GM04504 (cell line): ENCODE measurements at places on chromosomes 6 and 20.

- no peak for DNase-seq
Measured at GRCh38 chr6:36702656-36703055, 5.0 kb downstream of the RAB44 start.

GRCh38 chr6:136657666-136658065 lies 107.4 kb upstream of the MAP7 start:
- no peak for DNase-seq

DNA sequence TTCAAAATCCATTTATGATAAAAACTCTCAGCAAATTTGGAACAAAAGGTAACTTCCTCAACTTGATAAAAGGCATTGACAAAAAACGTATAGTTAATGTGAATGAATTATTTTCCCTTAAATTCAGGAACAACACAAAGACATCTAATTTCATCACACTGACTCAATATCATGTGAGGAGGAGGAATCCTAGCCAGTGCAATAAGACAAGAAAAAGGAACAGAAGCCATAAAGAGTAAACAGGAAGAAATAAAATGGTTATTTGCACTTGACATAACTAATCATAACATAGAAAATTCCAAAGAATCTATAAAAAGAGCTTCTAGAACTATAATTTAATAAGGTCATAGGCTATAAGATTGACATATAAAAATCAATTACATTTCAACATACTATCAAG lies 31.4 kb downstream of the CHD6 start:
- no peak for DNase-seq

DNA sequence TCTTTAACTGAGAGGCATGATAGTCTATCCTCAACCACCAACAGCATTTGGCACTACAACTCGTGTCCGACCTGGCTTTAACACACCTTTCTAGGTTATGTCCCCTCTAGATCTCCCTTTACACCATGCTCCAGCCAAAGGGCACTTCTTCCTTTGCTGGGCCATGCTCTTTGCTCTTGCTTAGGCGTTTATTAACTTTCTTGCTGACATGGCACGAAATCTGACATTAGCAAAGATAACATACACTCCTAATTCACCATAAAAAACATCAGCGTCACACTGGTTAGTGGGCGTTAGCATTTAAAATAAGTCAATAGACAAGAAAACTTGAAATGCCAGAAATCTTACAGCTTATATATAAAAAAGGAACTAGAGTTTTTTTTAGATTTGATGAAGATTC lies 47.3 kb upstream of the ADGRG6 start:
- no peak for DNase-seq

DNA sequence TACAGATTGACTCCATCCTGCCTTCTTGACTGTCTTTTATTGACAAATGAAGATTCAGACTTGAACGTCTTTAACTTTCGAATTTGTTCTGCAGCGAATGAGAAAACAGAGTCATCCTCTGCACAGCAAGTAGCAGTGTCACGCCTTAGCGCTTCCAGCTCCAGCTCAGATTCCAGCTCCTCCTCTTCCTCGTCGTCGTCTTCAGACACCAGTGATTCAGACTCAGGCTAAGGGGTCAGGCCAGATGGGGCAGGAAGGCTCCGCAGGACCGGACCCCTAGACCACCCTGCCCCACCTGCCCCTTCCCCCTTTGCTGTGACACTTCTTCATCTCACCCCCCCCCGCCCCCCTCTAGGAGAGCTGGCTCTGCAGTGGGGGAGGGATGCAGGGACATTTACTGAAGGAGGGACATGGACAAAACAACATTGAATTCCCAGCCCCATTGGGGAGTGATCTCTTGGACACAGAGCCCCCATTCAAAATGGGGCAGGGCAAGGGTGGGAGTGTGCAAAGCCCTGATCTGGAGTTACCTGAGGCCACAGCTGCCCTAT lies 12.2 kb downstream of the BRD2 start:
- no peak for DNase-seq

DNA sequence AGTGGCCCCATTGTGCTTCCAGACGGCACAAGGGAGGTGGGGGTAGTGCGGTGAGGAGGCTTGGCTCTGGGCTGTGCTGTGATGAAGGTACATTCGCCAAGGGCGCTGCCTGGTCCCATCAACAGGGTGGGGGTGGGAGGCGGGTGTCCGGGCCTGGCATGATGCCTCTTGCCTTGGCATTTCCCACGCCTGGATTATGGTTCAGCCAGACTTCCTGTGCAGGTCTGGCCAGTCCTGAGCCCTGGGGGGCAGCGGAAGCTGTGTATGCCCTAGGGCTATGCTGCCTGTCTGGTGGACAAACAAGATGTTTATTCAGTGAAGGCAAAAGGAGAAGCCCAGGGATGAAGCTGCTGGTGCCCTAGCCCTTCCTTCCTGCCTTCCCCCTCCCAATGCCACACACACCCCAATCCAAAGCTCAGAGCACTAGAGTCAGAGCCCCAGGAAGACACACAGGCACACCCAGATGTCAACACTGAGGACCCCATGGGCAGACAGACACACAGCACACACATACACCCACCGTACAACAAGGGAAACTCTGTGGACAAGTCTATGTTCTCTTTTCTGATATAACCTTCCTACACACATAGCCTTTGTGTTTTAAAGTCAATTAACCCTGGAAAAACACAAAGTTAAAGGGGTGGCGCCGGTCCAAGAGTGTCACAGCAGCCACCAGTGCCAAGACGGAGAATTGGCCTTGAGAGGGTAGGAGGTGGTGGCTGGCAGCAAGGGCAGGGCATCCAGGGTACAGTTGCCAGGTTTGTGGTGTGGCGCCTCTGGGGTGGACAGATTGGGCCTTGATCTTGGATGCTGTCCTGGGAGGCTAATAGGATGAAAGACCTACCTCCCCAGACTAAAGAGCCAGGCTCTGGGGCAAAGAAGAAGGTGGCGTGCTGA lies 54.7 kb upstream of the SAYSD1 start:
- no peak for DNase-seq

DNA sequence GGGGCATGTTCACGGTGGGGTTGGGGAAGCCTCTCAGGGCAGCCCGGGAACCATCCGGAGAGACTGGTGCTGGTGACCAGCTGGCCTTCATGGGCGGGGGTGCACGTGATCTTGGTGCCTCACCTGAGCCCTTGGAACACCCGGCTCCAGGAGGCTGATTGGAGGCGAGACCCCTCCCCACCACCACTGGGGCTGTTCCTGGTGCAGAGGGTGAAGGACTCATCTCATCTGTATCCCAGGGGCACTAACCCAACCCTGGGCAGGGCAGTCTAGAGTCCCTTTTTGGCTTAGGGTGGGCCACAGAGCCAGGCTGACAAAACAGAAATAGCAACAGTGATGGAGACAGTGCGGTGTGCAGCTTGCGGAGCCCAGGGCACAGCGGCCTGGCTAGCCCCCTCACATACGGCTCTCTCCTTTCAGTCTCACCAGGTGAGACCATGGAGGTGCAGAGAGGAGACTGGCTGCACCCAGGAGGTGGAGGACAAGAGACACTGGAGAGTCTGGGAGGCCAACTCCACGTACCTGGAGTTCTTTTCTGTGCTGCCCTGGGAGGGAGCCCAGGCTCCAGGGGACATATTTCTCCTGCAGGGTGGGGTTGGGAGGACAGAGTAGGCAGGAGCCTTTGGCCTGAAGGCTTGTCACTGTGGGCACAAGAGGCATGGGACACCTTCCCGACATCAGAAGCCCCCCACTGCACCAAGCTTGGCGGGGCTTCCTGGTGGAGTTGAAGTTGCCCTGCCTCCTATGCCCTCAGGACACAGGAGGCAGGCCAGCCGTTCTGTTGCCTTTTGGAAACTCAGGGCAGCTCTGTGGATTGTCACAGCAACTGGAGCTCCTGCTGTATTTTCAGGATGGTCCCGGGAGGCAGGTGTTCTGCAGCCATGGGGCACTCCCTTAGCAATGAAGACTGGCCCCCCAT lies 106.0 kb downstream of the SYCP2 start:
- DNase-seq = no peak

GRCh38 chr6:158206740-158207421 lies 38.7 kb downstream of the GTF2H5 start:
- DNase-seq = no peak
